ENCODE measurements at places on chromosomes 3 and 15. TPM values are rescaled to one million over a fixed set of nuclear protein-coding genes. Genes with fewer than 3 reads are reported as not detected.
A peak's percentile ranks its signal among the peaks of the same experiment; 100 is the strongest.

Gene MCTP2
- total RNA-seq: 41.7 TPM

Gene HGD
- 0.12 TPM for total RNA-seq

Gene GRM2
- total RNA-seq: 0.29 TPM

Gene RBP2
- not detected for total RNA-seq

Gene WNT5A
- total RNA-seq: not detected

Gene KLHL6
- 63.5 TPM for total RNA-seq

Gene CLDN18
- not detected for total RNA-seq

Gene INKA1
- total RNA-seq: 1.2 TPM

Gene RASGRP1
- total RNA-seq: 174 TPM

Gene GRIP2
- total RNA-seq: not detected

Gene MLH1
- 102 TPM for total RNA-seq

Gene TPRG1
- 11.4 TPM for total RNA-seq

Gene ECE2
- not detected for total RNA-seq

DNA sequence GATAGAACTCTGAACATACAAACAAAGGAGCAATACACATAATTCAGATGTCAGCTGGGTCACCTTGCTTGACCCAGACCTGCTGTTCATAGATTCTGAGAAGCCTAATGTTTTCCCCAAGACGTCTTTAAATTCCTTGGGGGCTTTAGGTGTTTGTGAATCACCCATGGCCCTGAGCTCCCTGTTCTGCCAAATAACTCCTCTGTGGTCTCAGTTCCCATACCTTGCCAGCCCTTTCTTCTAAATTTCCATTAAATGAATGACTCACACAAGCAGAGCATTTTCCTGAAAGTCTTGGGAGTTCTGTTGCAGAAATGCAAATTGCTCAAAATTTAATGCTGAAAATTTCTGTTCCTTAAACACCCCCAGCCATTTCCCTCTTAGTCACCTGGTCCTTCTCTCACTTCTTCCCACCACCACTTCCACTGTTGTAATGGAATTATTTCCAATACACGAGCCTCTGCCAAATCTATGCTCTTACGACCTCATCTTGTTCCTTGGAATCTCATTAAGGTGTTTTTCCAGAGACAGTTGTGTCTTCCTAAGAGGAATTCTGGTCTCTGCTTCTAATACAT is 33.4 kb upstream of the PSMD6 start:
- no peaks in the 10 kb centered on the region for H3K36me3 ChIP-seq
- H3K4me3 ChIP-seq: no peak overlapping the region
- DNase-seq: no peak
- peaks cover 35% of the 10 kb centered on the region for H3K27me3 ChIP-seq

- H3K4me3 ChIP-seq: peak overlapping the region; percentile 87
- peaks cover 37% of the 10 kb centered on the region for H3K4me1 ChIP-seq
- H3K36me3 ChIP-seq: peaks cover 18% of the 10 kb centered on the region
- no peak for DNase-seq
- H3K27me3 ChIP-seq: no peaks in the 10 kb centered on the region
- H3K27ac ChIP-seq: no peak overlapping the region
These were observed 1.5 kb downstream of the ATG3 start for GRCh38 chr3:112560307-112560706.

DNA sequence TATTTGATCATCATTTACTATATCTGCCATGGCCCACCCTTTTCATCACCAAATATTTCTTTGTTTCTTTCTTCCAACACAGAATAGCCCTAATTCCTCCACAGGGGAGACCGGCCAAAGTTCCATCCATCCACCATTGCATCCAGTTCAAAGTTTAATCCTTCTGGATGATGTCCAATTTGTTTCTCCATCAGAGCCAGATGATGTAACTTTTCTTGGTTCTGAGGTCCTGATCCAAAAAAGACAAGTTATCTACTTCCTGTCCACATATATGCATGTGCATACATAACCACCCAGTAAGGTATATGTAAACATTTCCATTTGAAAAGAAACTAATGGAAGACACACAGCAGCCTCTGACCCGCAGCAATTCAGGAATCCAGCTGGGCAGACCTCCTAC is 237.3 kb downstream of the SHOX2 start:
- H3K27me3 ChIP-seq: no peaks in the 10 kb centered on the region
- H3K36me3 ChIP-seq: no peaks in the 10 kb centered on the region
- DNase-seq: no peak
- H3K4me3 ChIP-seq: no peak overlapping the region
- H3K27ac ChIP-seq: no peak overlapping the region

GRCh38 chr3:3356846-3357245 is 177.4 kb upstream of the CRBN start:
- H3K36me3 ChIP-seq: no peaks in the 10 kb centered on the region
- no peaks in the 10 kb centered on the region for H3K27me3 ChIP-seq
- H3K27ac ChIP-seq: no peak overlapping the region
- no peak overlapping the region for H3K4me3 ChIP-seq
- H3K4me1 ChIP-seq: no peaks in the 10 kb centered on the region
- no peak for DNase-seq

- H3K36me3 ChIP-seq: no peaks in the 10 kb centered on the region
- no peaks in the 10 kb centered on the region for H3K27me3 ChIP-seq
- no peak overlapping the region for H3K27ac ChIP-seq
- no peak for DNase-seq
- no peaks in the 10 kb centered on the region for H3K4me1 ChIP-seq
- no peak overlapping the region for H3K4me3 ChIP-seq
These were observed 246.9 kb upstream of the LRTM1 start for GRCh38 chr3:55174747-55175146.

GRCh38 chr3:100603469-100603868 is 5.9 kb upstream of the ADGRG7 start:
- H3K27me3 ChIP-seq: peaks cover 4% of the 10 kb centered on the region
- H3K4me1 ChIP-seq: peaks cover 17% of the 10 kb centered on the region
- no peak overlapping the region for H3K27ac ChIP-seq
- H3K4me3 ChIP-seq: peak overlapping the region; percentile 21
- no peak for DNase-seq
- peaks cover 3% of the 10 kb centered on the region for H3K36me3 ChIP-seq

- no peak overlapping the region for H3K4me3 ChIP-seq
- H3K4me1 ChIP-seq: no peaks in the 10 kb centered on the region
- no peak for DNase-seq
- no peak overlapping the region for H3K27ac ChIP-seq
These were observed 66.1 kb downstream of the SEC22A start for GRCh38 chr3:123267821-123268220.

DNA sequence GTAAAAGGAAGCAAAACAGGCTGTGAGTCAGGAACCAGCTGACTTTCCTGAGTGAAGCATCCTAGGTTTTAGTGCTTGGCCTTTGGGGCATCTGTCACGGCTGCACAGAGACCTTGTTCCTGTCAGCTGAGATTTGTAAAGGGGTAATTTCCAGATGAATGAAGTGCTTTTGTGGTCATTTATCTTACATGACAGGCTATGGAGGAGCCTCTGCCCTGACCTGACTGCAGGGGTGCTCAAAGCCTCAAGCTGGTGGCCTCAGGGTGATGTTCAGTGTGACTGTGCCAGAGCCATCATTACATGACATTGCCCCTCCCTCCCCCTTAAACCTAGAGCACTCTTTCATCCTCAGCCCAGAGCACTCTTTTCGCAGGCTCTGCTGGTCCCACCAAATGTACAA is 132.5 kb downstream of the ARNT2 start:
- no peaks in the 10 kb centered on the region for H3K36me3 ChIP-seq
- H3K27ac ChIP-seq: no peak overlapping the region
- no peak overlapping the region for H3K4me3 ChIP-seq

GRCh38 chr3:6921066-6921465 is 60.2 kb downstream of the GRM7 start:
- no peaks in the 10 kb centered on the region for H3K27me3 ChIP-seq
- no peak overlapping the region for H3K27ac ChIP-seq
- no peak for DNase-seq
- H3K36me3 ChIP-seq: no peaks in the 10 kb centered on the region
- H3K4me3 ChIP-seq: no peak overlapping the region

DNA sequence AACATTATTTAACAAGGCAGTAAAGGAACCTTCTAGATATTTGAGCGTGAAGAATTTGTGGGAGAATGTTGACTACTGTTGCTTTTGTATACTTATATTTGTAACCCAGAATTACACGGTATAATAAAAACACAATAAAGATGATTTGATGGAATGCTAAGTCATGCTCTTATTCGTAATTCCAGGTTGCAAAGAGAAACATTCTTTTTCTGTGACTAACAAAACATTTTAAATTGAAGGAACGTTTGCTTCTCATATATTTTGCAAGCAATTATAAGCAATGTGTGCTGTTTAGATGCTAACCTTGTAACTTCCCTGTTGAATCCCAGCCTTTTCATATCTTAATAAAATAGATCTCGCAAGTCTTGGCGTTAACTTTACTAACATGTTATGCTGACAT is 124.4 kb upstream of the CGNL1 start:
- H3K27ac ChIP-seq: no peak overlapping the region
- H3K4me1 ChIP-seq: no peaks in the 10 kb centered on the region
- peaks cover 20% of the 10 kb centered on the region for H3K36me3 ChIP-seq

GRCh38 chr3:196547067-196547466 is 21.3 kb downstream of the WDR53 start:
- no peaks in the 10 kb centered on the region for H3K4me1 ChIP-seq
- no peak for DNase-seq
- no peak overlapping the region for H3K4me3 ChIP-seq
- H3K27ac ChIP-seq: no peak overlapping the region
- peaks cover 3% of the 10 kb centered on the region for H3K27me3 ChIP-seq

GRCh38 chr3:36362216-36362615 is 18.1 kb upstream of the STAC start:
- no peaks in the 10 kb centered on the region for H3K4me1 ChIP-seq
- H3K27me3 ChIP-seq: no peaks in the 10 kb centered on the region
- H3K27ac ChIP-seq: no peak overlapping the region
- no peak for DNase-seq
- no peaks in the 10 kb centered on the region for H3K36me3 ChIP-seq

DNA sequence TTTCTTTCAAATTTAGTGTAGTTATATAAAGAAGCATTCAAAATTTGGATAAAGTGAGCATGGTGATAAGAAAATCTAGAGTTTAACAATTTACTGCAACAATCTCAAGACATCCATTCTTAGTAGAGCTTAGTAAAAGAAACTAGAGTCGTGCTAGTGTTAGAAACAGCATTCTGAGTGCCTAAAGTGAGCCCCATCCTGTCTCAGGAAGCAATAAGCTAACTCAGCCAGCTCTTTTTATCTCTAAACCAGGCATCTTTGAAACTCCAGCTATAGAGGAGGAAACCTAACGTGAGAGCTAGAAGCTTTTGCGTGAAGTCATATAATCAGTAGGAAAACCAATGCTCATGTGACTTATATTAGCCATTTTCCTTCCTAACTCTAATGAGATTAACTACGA is 1187.1 kb upstream of the EPHA6 start:
- H3K27ac ChIP-seq: no peak overlapping the region
- DNase-seq: no peak
- no peaks in the 10 kb centered on the region for H3K36me3 ChIP-seq
- no peak overlapping the region for H3K4me3 ChIP-seq
- H3K27me3 ChIP-seq: no peaks in the 10 kb centered on the region

DNA sequence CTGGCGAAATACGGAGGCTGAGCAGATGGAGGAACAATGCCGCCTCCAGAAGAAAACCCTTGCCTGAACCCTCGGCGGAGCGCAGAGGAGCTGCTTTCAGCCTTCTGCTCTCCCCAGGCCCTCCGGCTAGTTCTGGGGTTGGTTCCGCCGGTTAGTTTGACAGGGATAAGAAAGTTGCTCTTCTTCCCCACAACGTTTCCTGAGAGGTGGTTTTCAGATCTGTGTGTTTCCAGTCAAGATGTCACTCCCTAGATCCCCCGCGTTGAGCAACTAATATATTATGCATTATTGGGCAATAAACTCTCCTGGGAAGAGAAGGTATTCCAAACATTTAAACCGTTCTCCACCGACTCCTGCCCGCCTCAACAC is 551 bp downstream of the NLGN1 start:
- no peak for DNase-seq
- peaks cover 22% of the 10 kb centered on the region for H3K4me1 ChIP-seq
- no peak overlapping the region for H3K27ac ChIP-seq
- H3K4me3 ChIP-seq: no peak overlapping the region
- peaks cover 2% of the 10 kb centered on the region for H3K36me3 ChIP-seq

DNA sequence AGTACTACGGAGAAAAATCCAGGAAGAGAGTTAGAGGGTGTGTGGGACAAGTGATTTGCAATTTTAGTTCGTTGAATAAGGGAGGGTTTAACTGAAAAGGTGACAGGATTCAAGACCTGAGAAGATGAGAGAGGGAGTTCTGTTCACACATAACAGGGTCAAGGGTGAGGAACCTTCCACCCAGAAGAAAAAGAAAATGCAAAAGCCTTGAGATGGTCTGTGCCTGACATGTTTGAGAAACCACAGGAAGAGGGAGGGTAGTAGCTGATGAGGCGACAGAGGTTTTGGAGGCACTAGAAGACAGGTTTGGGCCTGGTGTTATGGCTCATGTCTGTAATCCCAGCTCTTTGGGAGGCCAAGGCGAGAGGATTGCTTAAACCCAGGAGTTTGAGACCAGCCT is 591 bp upstream of the SLC25A20 start:
- H3K4me1 ChIP-seq: peaks cover 35% of the 10 kb centered on the region
- H3K4me3 ChIP-seq: peak overlapping the region; percentile 97
- no peaks in the 10 kb centered on the region for H3K27me3 ChIP-seq
- peak overlapping the region; percentile 92 for H3K27ac ChIP-seq

GRCh38 chr3:114669614-114670013 is 375.8 kb downstream of the TIGIT start:
- no peak for DNase-seq
- H3K4me3 ChIP-seq: no peak overlapping the region
- H3K27ac ChIP-seq: no peak overlapping the region
- H3K27me3 ChIP-seq: no peaks in the 10 kb centered on the region
- no peaks in the 10 kb centered on the region for H3K4me1 ChIP-seq

DNA sequence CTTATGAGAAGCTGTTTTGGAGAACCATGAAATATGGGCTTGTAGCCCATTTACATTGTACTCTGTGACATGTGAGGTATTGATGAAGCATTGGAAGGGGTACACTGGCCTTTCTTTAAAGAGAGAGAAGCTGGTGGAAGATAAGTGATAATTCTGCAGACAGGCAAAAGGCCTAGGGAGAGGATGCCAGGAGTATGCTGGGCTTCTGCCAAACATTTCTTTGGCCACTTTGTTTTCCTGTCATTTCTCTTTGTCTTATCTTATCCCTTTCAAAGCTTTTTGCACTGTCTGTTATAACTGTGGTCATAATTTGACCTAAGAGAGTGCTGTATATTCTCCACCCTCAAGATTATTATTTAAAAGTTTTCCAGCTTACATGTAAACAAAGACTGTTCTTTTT is 109.6 kb upstream of the SEMA6D start:
- no peaks in the 10 kb centered on the region for H3K27me3 ChIP-seq
- H3K4me3 ChIP-seq: no peak overlapping the region
- H3K36me3 ChIP-seq: no peaks in the 10 kb centered on the region
- no peaks in the 10 kb centered on the region for H3K4me1 ChIP-seq

DNA sequence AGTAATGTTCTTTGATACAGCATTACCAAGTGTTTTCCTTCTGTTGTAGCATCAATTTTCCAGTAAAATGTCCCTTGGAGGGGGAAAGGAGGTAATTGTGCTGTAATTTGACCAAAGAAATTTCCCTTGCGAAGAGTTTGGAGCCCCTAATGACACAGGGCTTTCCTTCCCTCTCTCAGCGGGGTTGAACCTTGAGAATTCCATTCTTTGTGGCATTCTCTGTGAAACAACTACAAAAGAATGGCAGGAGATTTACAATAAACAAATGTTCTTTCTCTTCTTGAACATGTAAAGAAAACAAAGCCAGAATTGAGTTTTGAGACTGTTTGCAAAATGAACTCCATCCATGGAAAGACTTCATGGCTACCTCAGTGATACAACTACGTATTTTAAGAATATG is 53.4 kb downstream of the SIDT1 start:
- no peaks in the 10 kb centered on the region for H3K4me1 ChIP-seq
- H3K36me3 ChIP-seq: peaks cover 4% of the 10 kb centered on the region
- H3K27ac ChIP-seq: no peak overlapping the region
- no peak for DNase-seq

All from activated CD4-positive, alpha-beta memory T cell treated with anti-CD3 and anti-CD28 coated beads for 36 hours (primary cell).